DND-41 (cell line): ENCODE measurements at places on chromosomes 7 and 10.

DNA sequence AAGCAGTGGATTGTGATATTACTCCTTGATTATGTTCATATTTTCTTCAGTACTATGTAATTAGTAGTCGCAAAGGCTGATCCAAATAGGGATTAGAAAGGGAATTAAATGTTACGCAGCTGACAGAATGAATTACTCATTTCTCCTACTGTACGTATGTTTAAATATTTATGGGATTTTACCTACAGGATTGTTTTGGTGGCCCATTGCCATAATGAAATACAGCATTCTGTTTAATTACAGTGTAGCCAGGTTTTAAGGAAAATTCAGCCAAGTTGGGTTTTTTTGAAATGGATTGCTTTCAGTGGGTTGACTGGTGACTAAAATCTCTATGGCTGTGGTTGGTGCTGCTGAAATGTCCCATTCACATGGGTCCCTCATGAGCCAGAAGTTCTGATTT, 197.7 kb upstream of the GRB10 start:
- DNase-seq: no peak

DNA sequence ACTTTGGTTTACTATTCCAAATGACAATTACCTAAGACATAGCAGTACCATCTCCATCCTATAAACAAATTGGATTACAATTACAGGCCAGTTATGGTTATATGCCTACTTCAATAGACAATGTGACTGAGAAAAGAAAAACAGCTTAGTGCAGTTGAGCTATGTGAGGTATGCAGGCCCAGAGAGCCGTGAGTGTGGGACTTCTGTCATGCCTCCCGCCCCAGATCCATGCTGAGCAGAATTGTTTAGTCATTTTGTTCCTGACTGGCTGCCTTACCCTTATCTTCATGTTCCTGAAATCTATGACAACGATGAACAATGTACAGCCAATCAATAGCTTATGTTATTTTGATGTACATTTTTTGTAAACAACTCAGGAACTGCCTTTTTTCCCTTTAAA, 21.7 kb downstream of the LARP4B start:
- no peak for DNase-seq

GRCh38 chr10:111211706-111212105, 134.9 kb downstream of the ADRA2A start:
- no peak for DNase-seq

DNA sequence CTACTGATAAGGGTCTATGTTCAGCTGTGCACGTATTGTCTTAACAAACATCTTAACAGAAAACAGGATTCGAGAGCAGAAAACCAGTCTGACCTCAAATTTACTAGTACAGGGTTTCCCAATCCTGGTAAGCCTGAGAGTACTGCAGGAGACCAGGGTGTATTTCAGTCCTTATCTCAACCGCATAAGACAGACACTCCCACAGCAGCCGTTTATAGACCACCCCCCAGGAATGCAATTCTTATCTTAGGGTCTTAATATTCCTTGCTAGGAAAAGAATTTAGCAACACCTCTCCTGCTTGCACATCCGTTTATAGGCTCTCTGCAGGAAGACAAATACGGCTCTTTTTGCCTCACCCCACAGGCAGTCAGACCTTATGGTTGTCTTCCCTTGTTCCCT, 277.3 kb downstream of the SDK1 start:
- peak; percentile 14 for DNase-seq

- no peak for DNase-seq
Observed at GRCh38 chr7:101824440-101824839, 7.0 kb downstream of the CUX1 start.

- no peak for DNase-seq
Observed at GRCh38 chr10:44348496-44348895, 36.4 kb downstream of the CXCL12 start.

GRCh38 chr7:68158686-68159295, 1162.2 kb downstream of the TYW1 start:
- DNase-seq: no peak

DNA sequence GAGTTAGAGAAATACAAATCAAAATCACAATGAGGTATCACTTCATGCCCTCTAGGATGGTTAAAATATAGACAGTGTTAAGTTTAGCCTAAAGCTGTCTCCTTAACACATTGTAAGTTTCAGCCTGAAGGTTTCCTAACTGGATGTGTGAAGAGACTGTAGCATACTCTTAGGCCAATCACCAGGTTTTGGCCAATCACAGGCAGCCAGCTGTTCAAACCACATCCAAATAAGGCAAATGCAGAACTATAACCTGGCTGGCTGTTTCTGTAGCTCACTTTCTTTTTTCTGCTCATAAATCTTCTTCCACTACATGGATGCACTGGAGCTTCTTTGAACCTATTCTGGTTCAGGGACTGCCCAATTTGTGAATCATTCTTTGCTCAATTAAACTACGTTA, 19.7 kb downstream of the ESYT2 start:
- no peak for DNase-seq

GRCh38 chr7:32591938-32592337, 96.6 kb downstream of the AVL9 start:
- no peak for DNase-seq

- no peak for DNase-seq
Observed at GRCh38 chr10:94680544-94680943, 3.0 kb upstream of the CYP2C18 start.

GRCh38 chr10:17783751-17784150, 25.4 kb upstream of the MRC1 start:
- DNase-seq: no peak

GRCh38 chr7:123749537-123749857, 694 bp upstream of the WASL start:
- no peak for DNase-seq

GRCh38 chr7:30757342-30757692, 5.4 kb downstream of the INMT start:
- DNase-seq: no peak

GRCh38 chr7:9201928-9202327, 768.5 kb downstream of the NXPH1 start:
- no peak for DNase-seq

DNA sequence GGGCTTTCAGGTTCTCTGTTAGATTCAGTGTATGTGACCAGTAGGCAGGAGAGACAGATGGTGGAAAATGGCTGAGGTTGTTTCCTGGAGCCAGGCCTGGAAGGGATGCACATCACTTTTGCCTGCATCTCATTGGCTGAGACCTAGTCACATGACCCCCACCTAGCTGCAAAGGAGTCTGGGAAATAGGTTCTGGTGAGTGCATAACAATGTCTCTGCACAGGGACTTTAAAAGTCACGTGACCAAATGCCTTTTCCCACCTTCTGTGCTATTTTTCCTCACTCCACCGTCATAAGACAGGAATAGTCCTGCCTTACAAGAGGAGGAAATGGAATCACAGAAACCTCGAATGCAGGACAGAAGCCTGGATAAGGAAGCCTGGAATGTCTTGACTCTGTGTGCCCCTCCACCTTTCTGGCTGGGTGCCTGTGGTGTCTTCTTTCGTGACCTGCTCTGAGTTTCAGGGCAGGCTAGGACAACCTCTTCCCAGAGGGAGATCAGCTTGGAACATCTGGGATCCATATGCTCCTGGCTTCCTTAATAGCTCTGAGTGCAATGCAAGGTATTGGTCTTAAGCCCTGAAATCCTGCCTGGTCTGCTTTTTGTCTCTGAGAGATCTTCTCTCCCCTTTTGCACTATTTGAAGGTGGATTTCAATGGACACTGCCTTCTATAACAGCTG, 139.9 kb upstream of the ZNF438 start:
- DNase-seq: peak; percentile 5

GRCh38 chr7:98294798-98295382, 13.4 kb downstream of the BRI3 start:
- DNase-seq: peak; percentile 30

DNA sequence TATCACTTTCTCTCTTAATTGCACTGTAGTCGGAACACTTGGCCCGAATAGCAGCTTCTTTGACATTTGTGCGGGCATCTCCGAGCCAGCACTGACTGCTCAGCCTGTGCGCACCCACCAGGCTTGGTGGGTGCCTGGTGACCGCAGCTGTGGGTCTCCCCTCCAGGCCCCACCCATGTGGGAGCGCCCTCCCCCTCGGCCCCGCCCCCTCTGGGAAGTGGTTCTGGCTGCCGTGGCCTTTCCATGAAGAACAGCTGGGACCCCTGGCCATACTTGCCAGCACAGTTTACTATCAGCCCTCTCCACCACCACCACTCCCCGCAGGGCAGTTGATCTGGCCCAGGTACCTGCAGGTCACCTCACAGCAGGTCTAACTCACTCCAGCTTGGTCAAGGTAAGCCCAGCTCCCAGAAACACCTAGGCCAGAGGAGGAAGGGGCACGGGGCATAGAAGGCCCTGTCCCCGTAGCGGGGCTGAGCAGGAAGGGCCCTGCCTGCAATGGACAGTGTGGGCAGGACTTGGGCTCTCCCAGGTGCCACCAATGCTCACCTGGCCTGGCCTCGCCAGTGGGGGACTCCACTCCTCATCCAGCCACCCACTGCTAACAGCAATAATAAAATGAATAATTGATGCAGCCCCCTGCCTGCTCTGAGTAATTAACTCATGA, 5.8 kb downstream of the RASGEF1A start:
- no peak for DNase-seq

DNA sequence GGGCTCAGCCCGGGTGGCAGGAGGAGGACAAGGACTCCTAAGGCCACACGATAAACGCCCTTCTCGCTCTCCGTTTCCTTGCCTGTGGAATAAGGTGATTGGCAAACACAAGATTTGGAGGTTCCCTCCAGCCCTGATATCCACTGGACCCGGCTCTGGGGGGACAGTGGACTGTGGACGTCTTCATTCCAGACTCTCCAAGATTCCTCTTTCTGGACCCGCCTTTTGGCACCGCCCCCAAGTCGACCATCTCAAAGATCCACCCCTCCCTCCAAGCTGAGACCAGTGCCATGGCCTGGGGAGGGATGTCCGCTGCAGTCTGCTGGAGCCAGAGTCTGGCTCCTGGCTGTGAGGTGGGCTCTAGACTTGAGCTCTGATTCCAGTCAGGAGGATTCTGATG, 23.6 kb downstream of the ZNF783 start:
- DNase-seq: no peak

DNA sequence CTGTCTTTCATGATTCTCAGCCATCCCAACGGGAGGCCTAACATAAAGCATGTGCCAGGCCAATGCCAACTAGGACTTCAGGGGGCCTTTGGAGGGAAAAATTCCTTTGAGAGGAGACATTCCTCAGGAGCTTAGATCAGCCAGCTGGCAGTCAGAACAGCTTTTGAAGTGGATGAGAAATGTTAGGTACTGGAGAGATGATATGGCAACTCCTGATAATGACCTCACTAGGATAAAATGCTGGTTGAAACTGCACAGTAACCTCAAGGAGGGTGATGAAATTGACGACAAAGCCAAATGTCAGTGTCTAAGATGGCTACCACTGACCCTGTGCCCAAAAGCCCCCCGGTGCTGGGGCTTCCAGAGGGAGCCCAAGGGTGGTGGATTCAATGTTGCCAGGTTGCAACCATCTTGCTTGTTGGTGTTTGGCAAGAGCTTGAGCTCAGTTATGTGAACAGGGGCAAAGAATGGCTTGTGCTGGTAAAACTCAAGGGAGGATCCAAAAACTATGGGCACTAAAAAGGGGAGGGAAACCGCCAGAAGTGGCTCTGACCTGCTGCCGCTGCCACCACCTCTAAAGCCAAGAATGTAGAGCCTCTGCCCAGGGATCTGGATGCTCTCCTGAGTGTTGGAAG, 121.2 kb downstream of the UBE2H start:
- no peak for DNase-seq

GRCh38 chr10:123781956-123782500, 109.6 kb downstream of the CPXM2 start:
- DNase-seq: no peak

GRCh38 chr10:78634389-78634815, 434.4 kb upstream of the ZMIZ1 start:
- DNase-seq: no peak

- DNase-seq: no peak
Observed at GRCh38 chr10:103922659-103923058, 4.7 kb upstream of the STN1 start.

- DNase-seq: no peak
Observed at GRCh38 chr7:49980465-49980864, 112.6 kb downstream of the ZPBP start.

DNA sequence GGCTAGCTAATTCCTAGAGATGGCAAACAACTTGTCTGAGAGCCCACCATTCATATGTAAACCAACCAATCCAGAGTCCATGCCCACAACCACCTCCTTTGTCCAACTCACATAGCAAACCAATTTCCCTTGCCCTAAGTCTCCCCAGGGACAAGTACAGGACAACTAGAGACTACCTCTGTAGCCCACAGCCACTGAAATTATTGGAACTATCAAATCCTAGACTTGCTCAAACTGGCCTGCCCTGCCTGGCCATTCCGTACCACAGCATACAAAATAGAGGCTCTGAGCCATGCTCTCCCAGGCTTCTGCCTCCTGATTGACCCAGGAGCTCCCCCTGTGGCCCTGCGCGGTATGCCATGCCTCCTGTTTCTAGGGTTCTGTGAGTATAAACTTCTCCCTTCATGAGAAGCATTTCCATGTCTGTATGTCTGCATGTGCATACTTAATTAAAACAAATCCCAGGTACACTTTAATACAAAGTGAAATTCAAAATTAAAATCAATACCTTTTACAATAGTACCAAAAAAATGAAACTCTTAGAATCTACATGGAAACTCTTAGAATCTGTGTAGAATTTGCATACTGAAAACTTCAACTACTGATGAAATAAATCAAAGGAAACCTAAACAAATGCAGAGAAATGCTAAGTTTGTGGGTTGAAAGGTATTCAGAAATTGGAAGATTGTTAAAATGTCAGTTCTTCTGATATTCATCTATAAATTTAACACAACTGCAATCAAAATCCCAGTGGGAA, 4.0 kb upstream of the HECW1 start:
- DNase-seq: peak; percentile 71

DNA sequence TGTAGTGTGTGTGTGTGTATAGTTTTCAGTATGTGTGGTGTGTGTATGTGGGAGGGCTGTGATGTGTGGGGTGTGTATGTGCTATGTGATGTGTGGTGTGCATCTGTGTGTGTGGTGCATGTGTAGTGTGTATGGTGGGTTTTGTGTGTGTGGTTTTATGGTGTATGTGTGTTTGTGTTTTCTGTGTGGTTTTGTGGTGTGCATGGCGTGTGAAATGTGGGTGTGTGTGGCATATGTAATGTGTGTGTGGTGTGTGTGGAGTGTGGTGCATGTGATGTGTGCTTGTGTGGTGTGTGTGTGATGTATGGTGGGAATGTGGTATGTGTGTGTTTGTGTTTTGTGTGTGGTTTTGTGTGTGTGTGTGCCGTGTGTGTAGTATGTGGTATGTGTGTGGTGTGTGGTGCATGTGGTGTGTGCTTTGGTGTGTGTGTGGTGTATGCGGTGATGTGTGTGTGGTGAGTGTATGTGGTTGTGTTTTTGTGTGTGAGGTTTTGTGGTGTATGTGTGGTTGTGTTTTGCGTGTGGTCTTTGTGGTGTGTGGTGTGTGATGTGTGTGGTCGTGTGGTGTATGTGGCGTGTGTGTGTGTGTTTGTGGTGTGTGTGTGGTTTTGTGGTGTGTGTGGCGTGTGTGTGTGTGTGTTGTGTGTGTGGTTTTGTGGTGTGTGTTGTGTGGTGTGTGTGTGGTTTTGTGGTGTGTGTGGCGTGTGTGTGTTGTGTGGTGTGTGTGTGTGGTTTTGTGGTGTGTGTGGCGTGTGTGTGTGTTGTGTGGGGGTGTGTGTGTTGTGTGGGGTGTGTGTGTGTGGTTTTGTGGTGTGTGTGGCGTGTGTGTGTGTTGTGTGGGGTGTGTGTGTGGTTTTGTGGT, 18.0 kb upstream of the PPP2R2D start:
- DNase-seq: no peak

- no peak for DNase-seq
Observed at GRCh38 chr7:44757739-44758138, 9.1 kb downstream of the ZMIZ2 start.
